ENCODE measurements at places on chromosomes 7 and 10.
A peak's percentile ranks its signal among the peaks of the same experiment; 100 is the strongest.

GRCh38 chr10:52048051-52048450, 266.0 kb upstream of the DKK1 start:
- DNase-seq, result no peak

DNA sequence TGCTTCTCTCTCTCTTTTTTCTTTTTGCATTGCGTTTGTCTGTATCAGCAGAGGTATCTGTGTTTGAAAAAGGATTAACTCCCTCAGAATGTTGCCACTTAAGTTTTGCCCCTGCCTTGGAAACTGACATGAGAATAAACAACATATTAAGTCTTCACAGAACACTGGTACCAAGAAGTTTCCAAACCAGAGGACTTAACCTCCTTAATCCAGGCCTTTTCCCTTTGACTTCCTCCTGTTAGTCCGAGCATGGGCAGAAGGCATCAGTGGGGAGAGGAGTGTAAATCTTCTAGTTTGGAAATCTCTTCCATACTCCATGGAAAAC, 681.4 kb downstream of the LRMDA start:
- no peak for DNase-seq

GRCh38 chr7:12728192-12728538, 40.7 kb downstream of the ARL4A start:
- DNase-seq, result no peak

GRCh38 chr7:2904202-2904601, 60.1 kb upstream of the GNA12 start:
- DNase-seq, result no peak

- DNase-seq, result peak; percentile 19
These were observed 4.9 kb upstream of the ZSCAN21 start for GRCh38 chr7:100044718-100045117.

DNA sequence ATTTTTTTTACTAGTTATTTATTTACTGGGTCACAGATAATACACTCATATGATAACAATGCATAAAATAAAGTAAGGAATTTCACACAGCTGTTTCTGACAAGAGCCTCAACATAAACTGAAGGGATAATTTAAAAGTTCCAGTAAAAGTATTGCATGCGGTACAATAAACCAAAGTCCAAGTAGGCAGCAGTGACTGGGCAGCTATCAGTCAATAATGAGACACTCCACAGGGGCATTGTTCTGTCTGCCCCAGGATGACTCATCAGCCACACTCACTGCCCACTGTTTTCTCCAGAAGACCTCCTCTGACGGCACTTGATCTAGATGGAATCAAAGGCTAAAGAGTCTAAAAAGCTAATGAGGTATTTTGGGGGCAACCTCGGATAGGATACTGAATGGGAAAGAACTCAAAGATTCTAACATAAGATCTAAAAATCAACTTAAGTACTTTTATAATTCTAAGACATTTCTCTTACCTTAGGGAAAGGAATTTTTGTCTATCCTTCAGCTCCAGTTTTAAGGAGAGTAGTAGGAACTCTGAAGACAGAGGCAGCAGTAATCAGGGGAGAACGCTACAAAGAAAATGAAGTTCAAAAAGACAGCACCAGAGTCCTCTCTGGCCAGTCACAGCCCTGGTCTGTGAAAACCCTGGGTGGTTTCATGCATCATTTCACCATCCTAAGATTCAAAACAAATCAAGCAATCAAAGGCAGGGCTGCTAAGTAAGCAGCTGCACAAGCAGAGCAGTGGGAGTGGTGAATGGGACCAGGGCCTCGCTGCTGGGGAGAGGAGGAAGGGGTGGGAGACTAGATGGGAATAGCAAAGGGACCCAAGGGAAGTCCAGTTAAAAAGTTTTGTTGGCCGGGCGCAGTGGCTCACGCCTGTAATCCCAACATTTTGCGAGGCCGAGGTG, 175.1 kb downstream of the AVL9 start:
- DNase-seq, result no peak

GRCh38 chr10:121942749-121943416, 15.1 kb upstream of the ATE1 start:
- DNase-seq, result no peak

GRCh38 chr7:120735791-120736190, 122.2 kb downstream of the TSPAN12 start:
- no peak for DNase-seq

All from NCI-H526 (cell line).